ENCODE measurements at places on chromosomes 4 and X.

DNA sequence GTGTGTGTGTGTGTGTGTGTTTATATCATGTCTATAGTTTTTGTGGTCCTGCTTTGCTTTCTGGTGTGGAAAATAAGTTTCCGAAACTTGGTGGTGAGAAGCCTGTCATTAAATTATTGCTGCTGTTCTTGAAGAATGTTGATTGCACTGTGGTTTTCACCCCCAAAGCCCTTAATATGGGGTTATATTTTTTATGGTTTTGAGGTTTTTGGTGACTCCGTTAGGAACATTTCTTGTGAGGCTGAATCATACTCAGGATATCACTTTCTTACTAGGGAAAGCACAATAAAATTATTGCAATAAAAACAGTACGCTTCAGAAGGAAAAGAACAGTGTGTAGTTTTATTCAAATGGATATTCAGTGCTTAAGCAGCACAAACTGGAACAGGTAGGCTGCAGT, 539.1 kb upstream of the MAGEB18 start:
- DNase-seq: no peak

GRCh38 chrX:19214311-19214710, 92.0 kb upstream of the ADGRG2 start:
- DNase-seq: no peak

- no peak for DNase-seq
Observed at GRCh38 chr4:11072999-11073398, 355.7 kb downstream of the HS3ST1 start.

DNA sequence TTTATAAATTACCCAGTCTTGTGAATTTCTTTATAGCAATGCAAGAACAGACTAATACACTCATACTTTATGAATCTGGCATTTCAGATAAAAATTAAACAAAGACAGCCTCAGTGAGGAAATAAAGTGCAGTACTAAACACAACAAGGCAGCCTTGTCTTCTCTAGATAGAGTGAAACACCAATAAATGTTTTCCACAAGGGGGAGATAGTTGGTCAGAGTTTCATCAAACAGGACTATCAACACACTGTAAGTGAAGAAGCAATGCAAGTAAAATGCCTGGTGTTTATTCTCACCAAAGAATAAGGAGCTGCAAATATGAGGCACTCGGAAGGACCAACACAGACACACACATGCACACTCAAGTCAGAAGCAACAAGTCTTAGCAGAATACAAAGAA, 62.8 kb downstream of the FAM9B start:
- DNase-seq: peak; percentile 10

DNA sequence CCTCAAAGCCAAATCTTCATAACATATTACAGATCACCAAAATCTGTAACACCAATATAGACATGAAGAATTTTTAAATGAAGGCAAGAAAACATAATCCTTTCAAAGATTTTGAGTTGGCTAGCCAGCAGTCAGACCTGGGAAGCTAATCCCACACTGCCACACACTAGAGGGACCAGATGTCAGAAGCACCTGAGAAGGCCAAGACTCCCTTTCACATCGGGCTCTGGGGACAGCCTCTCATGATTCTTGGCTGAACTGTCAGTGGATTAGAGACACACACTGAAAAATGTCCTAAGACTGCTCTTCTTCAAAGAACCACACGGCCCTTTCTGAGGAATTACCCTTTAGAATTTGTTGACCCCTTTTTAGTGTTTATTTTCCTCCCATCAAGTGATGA, 28.2 kb upstream of the SPATA4 start:
- DNase-seq: no peak

DNA sequence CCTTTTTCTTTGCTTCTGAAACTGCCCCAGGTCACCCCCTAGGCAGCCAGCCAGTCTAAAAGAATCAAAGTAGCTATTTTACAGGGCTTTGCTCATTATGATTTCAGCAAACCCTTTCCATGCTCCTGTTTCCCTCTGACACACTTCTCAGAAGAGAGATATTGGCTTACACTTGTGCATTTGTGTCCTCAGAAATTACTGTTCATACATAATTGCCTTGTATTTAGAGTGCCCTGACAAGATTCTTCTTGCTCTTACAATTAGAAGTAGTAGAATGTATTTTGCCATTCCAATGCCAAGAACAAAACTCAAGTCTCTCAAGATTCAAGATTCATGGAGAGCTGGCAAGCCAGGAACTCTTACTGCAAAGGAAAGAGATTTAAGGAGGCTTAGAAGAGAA, 531.0 kb upstream of the ZFP42 start:
- no peak for DNase-seq

GRCh38 chr4:7356667-7357310, 77.9 kb downstream of the PSAPL1 start:
- no peak for DNase-seq

DNA sequence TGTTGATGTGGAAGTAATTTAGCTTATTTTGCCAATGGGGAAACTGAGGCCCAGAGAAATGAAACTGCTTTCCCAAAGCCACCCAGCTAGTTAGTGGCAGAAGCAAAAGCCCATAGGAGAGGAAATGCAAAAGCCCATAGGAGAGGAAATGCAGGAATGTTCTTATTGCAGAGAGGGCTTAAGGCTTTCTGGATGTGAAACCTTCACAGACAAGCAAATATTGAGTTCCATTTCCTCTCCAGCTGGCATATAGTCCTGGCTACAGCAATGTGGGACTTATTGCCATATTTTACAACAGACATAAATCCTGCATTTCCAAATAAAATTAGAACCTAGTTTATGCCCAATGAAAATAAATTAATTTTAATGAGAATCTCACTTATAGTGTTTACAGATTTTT, 69.7 kb downstream of the TMEM154 start:
- no peak for DNase-seq

DNA sequence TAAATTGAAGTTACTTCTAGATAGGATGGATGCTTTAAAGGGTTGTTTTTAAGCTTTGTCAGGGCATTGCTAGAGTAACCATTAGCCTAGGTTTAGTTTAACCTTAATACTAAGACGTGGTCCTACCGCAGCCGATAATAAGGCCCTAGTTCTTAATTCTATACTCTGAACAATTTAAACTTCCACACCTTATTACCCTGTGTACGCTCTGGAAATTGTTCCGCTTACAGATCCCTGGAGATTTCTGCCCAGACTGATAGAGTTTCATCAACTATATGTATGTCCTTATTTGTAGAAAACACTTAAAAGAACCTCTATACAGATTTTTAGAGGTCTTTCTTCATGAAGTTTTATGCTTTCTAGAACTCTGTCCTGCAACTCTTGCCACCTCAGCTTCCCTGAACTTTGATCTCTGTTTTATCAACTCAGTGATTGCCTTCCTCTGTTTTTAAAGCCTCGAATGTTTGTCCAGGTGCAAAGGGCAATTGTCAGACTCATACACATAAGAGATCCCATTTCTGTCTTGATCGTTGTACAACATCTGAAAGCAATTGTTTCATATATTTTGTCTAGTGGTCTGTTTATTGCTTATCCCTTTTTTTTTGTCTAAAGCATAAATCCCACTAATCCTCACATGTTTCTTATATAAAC, 71.1 kb upstream of the VCX start:
- no peak for DNase-seq

- DNase-seq: no peak
Observed at GRCh38 chr4:73702796-73703287, 37.5 kb upstream of the CXCL8 start.

GRCh38 chr4:147682755-147683154, 1.2 kb downstream of the PRMT9 start:
- DNase-seq: no peak

DNA sequence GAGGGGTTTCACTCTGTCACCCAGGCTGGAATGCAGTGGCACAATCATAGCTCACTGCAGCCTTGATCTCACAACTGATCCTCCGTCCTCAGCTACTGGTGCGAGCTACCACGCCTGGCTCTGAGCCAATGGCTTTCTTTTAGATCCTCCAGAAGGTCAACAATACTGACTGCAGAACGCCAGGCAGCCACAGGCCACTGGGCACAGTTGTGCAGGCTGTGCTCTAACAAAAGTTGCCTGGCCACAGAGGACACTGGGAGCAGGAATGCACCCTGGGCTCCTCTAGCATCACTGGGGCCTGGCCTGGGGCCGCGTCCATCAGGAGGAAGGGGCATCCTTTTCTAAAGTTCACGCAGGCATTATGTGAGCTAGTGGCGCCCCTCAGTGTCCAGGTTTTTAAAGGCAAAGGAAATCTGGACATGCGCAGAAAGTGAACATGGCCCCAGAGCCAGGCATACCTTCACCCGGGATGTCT, 14.9 kb upstream of the PORCN start:
- DNase-seq: peak; percentile 22

DNA sequence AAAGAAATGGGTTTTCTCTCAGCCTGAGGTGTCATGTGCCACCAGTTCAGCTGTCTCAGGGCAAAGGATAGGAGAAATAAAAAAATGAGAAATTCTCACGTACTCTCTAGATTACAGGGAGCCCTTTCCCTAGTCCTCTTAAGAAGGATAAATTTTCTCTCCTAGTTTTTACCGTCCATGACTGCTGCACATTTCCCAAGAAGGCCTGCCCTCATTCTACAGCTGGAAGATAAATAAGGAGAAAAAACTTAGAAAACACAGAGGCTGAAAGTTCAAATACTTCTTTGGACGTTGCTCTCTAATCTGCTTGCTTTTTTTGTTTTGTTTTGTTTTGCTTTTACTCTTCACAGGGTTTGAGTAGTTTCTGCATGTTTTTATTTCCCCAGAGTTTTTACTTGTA, 211.9 kb downstream of the DCAF12L2 start:
- no peak for DNase-seq

GRCh38 chrX:68829582-68830418, 979 bp downstream of the EFNB1 start:
- DNase-seq: no peak

GRCh38 chr4:10180603-10180926, 64.0 kb upstream of the WDR1 start:
- no peak for DNase-seq

- DNase-seq: peak; percentile 65
Observed at GRCh38 chr4:85474818-85475630, at the start of gene ARHGAP24. Gene ARHGAP24 (plus strand): TSS chr4:85475150.

GRCh38 chr4:20368926-20369325, 117.2 kb downstream of the SLIT2 start:
- no peak for DNase-seq

DNA sequence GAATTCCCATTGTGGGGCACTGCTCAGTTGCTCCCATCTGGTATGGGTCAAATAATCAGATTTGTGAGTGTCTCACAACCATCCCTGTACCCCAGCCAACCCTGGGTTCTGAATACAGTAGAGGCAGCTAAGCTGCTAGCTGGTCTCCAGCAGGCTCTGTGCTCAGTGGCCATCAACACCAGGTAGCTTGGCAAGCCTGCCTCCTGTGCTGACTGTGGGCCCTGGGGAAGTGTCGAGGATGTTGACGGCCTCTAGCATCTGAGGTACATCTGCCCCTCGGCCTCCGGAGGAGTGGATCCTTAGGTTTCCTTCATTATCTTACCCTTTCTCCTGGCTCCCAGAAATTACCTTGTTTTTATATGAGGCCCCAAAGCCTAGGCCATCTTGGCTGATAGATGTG, 13.3 kb downstream of the RNF4 start:
- no peak for DNase-seq

DNA sequence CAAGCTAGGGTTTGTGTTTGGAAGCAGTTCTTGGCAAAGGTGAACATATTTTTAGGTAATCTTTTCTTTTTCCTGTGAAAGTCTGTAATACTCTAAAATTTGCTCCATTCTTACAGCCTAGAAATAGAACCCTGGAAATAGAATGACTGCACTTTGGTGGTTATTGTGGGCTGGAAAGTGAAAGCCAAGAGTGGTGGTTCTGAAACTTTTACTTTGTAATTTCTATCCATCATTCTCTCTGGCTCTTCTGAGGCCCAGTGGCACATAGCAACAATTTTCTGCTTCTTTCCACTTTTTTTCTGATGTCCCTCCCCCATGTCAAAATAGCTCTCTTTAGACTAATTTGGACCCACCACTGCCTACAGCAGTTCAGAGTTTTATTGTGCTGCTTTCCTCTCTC, 300.4 kb upstream of the RPS6KA3 start:
- DNase-seq: no peak

DNA sequence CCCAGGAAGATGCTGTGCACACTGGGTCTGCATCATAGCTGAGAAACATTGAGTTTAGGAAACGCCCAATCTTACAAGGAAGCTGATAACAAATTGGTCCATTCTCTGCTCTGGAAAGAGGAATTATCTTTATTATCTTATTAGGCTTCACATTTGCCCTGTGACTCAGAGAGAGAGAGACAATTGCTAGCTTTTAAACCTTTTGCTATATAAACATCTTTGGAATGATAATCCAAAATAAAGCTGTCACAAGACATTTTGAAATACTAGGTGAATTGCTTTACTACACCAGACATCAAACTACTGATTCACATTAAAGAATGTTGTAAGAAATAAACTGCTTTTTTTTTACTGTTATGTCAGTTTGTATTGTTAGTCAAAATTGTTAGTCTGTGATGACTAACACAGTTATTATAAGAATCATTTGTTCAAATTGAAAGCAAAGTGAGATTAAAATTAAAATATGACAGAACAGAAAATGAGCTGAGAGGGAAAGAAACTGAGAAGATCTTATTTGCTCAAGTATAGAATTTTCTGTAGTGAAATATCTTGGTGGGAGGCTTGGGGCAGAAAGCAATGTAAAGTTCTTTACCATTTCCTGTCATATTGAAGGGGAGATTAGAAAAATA, 765.4 kb upstream of the PCDH10 start:
- DNase-seq: no peak

GRCh38 chr4:108058685-108059440, 69.2 kb downstream of the HADH start:
- DNase-seq: no peak

DNA sequence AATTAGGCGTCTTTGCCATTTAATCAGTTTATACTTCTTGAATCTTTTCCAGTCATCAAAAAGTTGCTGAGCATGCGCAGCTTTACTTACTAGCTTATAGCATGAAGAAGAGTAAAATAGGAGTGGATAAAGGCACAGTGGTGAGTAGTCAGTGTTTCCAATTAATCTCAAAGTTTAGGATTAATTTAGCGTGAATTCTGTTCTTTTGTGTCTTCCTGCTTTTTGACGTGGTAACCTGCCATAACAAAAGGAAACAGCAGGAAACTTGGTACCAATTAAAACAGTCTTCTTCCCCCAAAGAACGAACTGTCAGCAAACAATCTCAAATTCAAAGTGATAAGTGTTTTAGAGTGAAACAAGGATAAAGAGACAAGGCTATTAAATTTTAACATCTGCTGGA, 61.9 kb downstream of the TET2 start:
- DNase-seq: no peak

GRCh38 chr4:68865188-68865638, 49.4 kb downstream of the UGT2B10 start:
- no peak for DNase-seq

DNA sequence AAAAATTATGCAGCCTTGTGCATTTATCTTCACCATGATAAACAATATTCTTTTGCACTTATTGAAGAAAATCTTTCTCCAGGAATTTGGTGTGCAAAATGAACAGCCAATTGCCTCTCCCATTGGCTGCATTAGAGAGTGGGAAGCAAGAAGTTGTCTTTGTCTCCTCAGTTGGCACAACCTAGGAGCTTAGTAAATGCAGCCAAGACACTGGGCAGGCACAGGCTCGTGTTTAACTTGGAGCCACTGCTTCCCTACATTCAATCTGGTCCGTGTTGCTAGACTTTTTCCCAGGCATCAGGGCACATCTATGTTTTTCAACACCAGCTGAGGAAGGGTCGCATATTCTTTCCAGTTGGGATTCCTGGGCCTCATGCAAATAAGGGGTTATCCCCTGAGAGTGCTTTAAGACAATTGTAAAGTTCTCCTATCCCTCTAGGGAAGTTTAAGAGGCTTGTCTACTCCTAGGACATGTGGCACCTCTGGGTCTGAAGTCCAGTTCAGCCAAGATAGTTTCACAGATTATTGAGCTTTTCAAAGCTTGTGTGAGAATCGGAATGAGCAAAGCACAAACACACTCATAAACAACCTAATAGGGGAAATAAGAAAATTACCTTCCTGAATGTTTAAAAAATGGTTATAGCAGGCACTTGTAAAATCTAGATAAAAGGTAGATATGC, 31.8 kb upstream of the SRD5A3 start:
- DNase-seq: no peak

All from CD14-positive monocyte (primary cell).